Erythroblast (primary cell): ENCODE measurements at places on chromosomes 2 and 18.

GRCh38 chr2:148132412-148132811 lies 111.5 kb downstream of the MBD5 start:
- DNase-seq = no peak

DNA sequence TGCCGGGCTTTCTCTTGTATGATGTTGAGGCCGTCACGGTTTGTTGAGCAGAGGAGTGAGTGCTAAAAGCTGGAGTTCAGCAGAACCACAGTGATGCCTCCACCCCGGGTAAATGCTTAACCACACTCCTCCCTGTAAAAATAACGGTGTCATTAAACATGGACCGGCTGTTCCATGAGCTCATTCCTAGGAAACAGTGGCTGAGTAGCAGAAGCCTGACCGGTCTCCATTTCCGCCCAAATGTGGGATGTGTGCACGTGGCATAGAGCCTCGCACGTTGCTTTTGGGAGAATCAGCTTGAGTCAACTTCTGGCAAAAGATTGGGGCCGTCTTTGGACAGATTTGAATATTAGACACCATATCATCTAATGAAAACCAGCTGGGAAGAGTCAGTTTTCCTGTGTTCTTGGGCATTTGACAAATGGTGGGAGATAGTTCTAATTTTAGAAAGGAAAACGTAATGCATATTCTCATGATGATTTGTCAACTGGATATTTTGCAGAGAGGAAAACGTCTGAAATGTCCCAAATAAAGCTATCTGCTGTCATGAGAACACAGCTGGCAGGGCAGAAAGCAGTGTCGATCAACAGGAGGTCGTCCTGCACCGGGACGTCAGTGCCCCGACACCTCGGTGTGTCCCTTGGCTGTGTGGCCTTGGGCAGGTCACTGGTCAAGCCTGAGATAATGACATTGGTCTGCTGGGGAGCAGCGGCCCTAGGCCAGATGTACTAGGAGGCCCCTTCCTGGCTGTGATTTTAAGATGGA lies 42.4 kb downstream of the LRRFIP1 start:
- DNase-seq = no peak

DNA sequence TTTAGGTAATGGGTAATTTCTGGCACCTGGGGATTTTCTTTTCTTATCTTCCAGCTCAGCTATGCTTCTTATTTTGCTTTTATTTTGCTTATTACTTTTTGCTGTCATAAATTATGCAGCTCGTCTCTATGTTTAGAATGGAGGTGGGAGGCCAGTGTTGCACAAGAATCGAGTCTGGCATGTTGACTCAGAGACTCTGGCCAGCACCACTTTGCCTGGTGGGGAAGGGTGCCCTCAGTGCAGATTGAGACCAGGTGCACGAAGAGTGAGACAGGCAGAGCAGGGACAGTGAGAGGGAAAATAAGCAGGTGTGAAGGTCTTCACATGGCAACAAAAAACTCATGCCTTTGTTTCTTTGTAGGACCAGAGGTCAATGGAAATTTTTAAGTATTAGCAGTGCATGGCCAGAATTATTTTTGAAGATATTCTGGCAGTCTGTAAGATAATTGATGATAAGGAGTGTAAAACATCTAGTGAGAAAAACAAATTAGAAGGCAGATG lies 59.2 kb upstream of the SLC5A7 start:
- DNase-seq = no peak

DNA sequence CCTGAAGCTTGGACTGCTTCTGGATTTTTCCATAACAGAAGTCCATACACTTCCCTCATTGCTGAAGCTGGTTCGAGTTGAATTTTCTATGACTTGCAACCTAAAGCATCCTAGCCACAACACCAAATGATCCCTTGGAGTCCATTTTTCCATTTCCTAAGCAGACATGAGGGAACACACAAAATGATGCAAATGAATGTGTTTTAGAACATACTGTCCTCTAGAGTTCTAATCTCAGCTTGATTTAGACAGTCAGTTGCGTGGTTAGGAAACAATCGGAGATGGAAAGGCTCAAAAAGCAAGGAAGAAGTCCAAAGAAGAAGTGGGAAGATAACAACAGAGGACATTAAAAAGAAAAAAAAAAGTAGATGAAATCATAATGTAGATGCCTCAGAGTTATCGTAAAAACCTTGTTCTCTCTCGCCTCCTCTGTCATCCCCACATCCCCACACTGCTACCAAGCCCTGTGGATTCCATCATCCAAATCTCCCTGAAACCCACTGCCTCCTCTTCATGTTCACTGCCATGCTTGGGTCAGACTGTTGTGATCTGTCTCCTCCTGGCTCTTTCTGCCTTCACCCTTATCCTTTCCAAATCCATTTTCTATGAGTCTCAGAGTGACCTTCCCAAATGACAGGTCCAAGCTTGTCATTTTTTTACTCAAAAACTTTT lies 58.4 kb downstream of the TMEM247 start:
- DNase-seq = no peak

DNA sequence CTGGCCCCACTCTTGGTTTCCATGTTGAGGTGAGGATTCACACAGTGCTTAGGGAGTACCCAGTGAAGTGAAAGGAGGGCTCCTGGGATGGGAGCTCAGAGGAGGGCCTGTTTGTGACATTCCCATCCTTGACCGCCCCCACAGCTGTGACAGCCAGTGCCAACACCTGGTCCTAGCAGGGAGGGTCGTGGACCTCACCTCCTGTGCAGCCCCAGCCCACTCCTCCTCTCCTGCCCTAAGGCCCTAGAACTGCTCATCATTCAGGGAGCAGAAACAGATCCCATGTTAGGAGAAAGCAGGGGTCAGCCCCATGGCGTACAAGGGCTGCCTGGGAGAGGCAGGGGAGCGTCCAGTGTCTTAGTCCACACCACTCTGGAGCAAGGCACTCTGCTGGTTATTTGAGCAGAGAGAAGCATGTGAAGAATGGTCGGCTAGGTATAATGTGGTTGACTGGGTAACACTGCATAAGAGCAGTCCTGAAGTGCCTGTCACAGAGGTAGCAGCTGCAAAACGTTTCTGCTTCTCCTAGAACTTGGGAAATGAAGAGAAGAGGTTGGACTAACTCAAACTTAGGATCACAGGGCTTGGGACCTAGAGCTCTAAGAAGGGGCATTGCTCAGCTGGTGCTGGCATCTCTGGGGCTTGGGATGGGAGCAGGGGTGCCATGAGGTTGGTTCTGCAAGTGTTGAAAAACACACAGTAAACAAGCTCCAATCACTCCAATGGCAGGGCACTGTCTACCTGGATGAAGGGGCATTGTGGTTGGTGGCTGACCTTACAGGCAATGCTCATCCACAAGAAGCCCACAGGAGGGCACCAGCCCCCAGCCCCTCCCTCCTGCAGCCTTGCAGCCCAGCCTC lies 55.6 kb downstream of the FAM168B start:
- DNase-seq = no peak
